Thoracic aorta (tissue), 2 donors: ENCODE measurements at places on chromosomes 7 and 10. TPM values are rescaled to one million over a fixed set of nuclear protein-coding genes. Genes with fewer than 3 reads are reported as not detected.

GRCh38 chr7:1675036-1675671 is 5.1 kb downstream of the ELFN1 start:
- H3K4me3 ChIP-seq = no peak overlapping the region
- H3K27me3 ChIP-seq = peaks cover 12% of the 10 kb centered on the region
- no peaks in the 10 kb centered on the region for H3K4me1 ChIP-seq
- no peak overlapping the region for H3K27ac ChIP-seq
- H3K36me3 ChIP-seq = no peaks in the 10 kb centered on the region

GIMAP7 gene
- total RNA-seq = 12.6 TPM

DNA sequence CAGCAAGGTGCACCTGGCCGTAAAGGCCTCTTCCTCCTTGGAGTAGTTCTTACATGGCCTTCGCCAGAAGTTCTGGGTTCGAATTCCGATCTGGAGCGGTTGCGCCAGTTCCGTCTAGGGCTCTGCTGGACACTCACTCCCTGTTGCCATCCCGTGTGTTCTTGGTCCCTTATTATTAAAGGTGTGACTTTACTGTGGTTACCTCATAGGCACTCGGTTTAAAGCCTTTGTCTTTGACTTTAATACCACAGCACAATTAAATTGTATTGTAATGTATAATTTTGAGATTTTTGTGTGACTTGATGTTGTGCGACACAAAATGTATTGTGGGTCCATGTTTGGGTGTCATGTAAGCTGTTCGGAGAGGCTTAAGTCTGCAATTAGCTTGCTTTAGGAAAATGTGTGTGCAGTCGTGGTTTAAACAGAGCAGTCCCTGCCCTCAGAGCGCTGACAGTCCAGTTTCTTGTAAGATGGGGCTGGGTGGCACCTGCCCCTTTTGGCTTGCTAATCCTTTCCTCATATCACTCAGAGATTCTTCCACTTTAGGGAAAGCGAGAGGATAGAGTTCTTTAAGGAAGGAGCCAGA is 919 bp downstream of the INPP5F start:
- peak overlapping the region; percentile 84 for H3K27ac ChIP-seq
- peak overlapping the region; percentile 83 for H3K4me3 ChIP-seq
- no peaks in the 10 kb centered on the region for H3K36me3 ChIP-seq
- no peaks in the 10 kb centered on the region for H3K27me3 ChIP-seq
- DNase-seq = no peak

ANKRD30A gene
- total RNA-seq = not detected

GRCh38 chr10:114635797-114636550 is 22.1 kb downstream of the ABLIM1 start:
- H3K36me3 ChIP-seq = no peaks in the 10 kb centered on the region
- peaks cover 21% of the 10 kb centered on the region for H3K4me1 ChIP-seq
- no peak overlapping the region for H3K27ac ChIP-seq
- no peak for DNase-seq
- H3K4me3 ChIP-seq = no peak overlapping the region
- no peaks in the 10 kb centered on the region for H3K27me3 ChIP-seq

KCP gene
- total RNA-seq = 2.0 TPM
